IPS DF 19.7 (cell line): ENCODE measurements at places on chromosomes 7 and 10.

GRCh38 chr10:90462749-90463470, 394.9 kb downstream of the HTR7 start:
- no peak for DNase-seq

DNA sequence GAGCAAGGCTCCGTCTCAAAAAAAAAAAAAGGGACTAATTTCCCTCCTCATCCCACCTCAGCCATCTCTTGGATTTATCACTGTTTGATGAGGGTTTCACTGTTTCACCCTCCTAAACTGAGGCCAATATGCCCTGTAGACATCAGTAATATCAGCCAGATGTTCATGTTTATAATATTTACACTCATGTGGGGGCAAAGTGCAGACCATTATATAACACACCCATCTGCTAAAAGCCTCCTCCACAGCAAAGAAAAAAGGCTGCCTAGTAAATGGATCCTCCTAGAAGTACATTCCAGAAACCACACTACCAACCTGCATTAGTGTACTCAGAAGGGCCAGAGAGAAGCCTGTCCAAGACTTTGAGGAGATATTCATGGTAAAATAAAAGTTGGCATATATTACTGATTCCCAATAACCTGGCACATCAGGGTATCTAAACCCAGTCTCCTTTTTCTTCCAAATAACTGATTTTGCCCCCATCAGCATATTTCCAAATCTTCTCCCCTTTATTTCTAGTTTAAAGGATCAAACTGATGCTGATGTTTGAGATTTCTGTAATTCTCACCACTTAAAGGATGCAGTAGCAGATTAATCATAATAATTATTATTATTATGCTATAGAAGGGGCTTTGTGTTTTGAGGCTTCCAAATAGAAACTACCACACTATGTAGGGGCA, 55.1 kb downstream of the LGI1 start:
- no peak for DNase-seq

DNA sequence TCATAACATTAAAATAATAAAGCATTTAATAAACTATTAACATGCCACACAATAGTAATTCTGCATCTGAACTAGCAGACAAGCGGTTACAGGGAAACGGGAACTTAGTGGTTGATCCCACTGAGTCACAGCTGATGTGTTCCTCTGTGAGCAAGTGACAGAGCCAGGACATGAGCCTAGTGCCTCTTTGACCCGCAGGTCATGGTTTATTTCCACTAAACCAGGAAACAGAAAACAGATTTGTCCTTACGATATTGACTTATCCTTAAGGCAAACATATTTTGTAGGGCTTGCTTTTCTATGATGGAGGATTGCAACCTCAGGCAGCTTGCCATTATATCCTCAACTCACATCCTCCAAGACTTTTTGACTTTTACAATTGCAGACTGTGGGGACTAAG, 987.3 kb downstream of the CCSER2 start:
- no peak for DNase-seq

GRCh38 chr7:148540041-148540738, 50.4 kb upstream of the C7orf33 start:
- no peak for DNase-seq

DNA sequence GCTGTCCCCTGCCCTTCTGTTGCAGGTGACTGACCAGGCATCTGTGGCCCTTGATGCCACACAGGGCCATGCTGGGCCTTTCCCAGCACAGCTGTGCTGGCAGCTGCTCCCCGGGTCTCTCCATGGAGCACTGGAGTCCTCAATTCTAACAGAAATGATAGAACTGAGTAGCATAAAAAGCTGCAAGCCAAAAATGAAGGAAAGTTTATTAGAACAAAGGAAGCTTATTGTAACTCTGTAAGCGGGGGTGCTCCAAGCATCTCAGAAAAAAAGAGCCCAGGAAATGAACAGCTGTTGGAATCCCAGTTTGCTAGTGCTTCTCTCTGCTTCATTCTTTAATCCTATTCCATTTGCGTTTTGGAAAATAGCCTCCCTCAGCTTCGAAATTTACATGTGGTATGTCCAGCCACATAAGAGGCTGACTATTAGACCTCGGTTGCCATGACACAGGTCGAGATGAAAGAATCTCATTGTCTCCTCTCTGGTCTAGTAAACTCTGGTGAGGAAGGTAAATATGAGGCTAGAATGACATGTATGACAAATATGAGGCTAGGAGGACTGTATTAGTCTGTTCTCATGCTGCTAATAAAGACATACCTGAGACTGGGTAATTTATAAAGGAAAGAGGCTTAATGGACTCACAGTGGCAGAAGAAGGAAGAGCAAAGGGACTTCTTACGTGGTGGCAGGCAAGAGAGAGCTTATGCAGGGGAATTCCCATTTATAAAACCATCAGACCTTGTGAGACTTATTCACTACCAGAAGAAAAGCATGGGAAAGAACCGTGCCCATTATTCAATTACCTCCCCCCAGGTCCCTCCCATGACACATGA, 23.7 kb downstream of the EPDR1 start:
- no peak for DNase-seq

GRCh38 chr10:63703740-63704345, 182.6 kb downstream of the REEP3 start:
- no peak for DNase-seq

DNA sequence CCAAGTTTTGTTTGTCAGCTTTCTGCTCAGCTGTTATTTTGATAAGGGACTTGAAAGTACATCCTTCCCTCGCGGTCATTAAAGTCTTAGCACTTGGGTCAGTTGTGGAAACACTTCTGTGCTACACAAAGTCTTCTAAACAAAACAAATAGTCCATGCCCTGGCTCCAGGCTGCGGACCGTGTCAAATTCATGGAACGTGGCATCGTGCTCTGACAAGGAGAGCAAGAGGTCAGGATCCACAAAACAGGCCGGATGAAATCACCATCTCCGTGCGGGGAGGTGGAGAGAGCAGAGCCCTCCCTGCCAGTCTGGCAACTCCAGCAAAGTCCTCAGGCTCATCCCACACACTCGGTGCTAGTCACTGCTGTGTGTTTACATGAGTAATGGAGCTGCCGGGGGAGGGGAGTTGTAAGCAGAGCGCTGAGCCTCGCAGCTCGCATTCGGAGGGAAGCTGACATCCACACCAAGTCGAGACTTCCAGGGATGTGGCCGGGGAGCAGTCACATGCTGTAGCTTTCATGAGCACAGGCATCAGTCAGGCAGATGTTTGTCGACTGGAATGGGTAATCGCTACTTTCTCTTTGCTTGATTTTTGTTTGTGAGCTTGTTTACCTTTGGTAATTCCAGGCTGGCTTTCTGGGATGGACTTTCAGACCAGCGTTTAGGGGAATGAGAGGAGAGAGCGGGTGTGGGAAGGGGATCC, 147.6 kb downstream of the ARID5B start:
- peak; percentile 23 for DNase-seq

DNA sequence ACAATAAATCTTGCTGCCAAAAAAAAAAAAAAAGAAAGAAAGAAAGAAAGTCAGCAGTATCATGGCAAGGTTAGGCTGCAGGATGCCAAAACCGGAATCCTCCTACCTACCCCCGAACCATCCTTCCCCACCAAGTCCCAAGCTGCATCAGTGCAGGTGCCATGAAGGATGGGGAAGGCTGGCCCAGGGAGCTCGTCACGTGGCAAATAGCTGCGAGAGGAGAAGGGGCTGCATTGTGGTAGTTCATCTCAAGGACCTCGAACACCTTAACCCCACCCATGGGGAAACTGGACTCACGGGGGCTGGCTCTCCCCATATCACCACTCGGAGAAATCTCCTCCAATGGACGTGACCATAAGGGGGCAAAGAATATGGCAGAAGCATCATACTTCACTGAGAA, 86.2 kb downstream of the TACC2 start:
- DNase-seq, result no peak
